EH (cell line): ENCODE measurements at places on chromosomes 5 and 9.

DNA sequence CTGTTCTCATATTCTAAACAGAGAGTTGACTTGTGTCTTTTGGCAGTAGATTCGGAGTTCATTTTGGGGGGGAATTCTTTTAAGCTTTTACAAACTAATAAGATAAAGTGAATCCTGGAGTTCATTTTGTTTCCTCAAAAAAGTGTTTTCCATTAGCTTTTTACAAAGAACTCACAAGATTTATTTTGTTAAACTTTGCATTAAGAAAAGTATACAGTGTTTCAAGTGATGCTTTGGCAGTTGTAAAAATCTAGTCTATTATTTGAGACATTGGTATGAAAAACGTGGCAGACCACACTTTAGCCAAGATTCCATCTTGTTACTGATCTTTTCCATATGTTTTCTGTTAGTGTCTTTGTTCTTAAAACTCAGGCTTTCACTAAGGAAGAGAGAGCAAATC, 1.2 kb upstream of the OMD start:
- DNase-seq = peak; percentile 76

- DNase-seq = no peak
Observed at GRCh38 chr9:131591845-131592208, 46.5 kb downstream of the PRRT1B start.

DNA sequence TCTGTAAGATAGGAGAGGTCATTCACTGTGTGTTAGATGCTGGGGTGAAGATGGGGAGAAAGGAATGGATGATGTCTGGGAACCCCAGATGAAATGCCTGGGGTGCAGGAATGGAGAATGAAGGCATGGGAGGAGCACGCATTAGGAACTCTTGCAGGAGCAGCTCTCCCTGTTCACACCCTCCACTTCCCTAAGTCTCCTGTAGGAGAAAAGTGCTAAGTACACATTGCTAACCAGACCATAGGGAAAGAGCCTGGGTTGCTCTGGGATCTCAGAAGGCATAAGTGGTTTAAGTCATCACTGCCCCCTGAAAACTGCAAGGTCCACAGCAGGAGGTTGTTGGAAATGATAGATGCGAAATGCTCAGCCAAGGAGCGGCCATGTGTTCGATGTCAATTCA, 163.1 kb downstream of the SEC61B start:
- DNase-seq = peak; percentile 31

DNA sequence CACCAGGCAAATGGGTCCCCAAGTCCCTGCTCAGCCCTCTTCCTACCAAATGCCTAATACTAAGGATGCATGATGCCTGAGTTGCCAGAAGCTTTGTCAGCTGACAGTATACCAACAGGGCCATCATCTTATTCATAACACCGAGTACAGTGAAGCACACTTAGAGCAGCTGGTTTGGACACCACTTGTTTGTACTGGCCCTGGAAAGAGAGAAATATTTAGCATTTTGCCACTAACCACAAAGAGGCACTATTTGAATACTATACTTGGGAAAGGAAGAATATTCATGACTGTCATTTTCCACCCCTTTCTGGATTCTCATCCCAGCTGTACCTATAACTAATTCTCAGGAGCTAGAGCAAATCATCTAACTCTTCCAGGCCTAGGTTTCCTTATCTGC, 364.4 kb upstream of the KIF2A start:
- no peak for DNase-seq
